ENCODE measurements at places on chromosomes 16 and 17.

GRCh38 chr17:1229349-1229899, 40.8 kb upstream of the BHLHA9 start:
- no peak for DNase-seq

DNA sequence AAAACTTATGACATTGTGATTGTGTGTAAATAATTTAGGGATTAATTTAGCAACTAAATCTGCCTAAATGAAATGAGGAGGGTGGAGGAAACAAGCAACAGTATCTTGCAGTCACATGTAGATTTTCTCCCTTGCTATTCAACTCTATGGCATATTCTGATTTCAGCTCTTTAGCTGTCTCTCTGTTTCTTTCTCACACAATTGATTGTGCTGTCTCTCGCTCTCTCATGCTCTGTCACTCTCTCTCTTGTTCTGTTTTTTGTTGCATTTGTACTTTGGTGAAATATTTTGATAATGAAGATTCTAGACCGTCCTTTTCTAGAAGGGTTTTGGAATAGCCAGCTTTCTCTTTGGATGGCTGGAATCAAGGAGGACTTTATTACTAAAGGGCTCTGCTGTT, 70.6 kb downstream of the BCAS3 start:
- no peak for DNase-seq

DNA sequence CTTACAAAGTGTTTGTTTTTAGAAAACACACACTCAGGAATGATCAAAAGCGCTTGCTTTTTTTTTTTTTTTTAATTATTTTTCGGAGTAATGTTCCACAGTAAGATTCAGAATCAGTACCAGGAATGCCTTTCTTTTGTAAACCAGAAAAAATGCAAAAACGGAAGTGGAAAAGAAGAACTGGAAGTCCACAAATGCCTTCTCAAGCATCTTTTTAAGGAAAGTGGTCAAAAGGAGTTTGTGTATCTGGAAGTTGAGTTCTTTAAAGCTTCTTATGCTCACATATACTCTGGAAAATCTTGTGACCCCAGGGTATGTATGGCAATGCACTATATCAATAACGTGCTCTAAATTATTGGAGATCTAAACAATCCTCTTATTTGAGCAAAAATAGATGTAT, 126.0 kb downstream of the ABCA8 start:
- no peak for DNase-seq

- peak; percentile 65 for DNase-seq
These were observed 90.6 kb upstream of the CIBAR2 start for GRCh38 chr16:85202631-85203461.

- DNase-seq: no peak
These were observed 154.0 kb downstream of the TMEM132E start for GRCh38 chr17:34733333-34733732.

DNA sequence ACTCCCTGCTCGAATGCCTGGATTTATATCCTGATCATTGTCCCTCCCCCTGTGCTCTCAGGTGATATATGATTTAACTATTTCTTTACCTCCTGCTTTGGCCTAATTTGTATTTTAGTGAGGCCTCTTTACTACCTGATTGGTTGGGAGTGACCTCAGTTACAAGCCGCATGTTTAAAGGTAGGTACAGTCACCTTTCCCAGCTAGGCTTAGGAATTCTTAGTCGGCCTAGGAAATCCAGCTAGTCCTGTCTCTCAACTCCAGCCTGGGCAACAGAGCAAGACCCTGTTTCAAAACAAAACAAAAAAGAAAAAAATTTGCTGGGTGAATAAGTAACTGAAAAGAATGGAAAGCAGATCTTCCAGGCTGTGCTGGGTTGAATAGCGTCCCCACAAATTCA, 26.8 kb upstream of the ST6GALNAC2 start:
- no peak for DNase-seq

DNA sequence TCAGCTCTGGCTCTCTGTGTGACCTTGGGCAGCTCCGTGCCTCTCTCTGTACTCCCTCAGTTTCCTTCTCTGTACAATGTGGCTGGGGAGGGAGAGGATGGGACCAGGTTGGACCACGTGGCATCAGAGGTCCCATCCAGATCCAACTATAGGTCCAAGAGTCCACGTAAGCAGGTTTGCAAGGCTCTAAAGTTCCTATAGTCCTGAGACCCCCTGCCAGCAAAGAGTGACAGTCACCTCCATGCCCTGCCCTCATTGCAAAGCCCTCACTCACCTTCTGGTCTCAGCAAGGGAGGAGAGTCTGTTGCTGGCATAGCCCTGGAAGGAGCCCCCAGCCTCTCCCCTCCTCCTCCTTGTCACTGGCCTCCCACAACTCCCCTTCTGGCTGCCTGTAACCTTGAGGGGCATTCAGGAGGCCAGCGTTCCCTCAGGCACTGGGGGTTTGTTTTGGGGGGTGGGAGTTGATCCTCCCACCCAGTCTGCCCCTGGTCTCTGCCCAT, 6.1 kb upstream of the DRC7 start:
- DNase-seq: no peak

- no peak for DNase-seq
These were observed 52.2 kb downstream of the TRARG1 start for GRCh38 chr17:1331708-1332107.

- no peak for DNase-seq
These were observed 12.7 kb downstream of the WFDC1 start for GRCh38 chr16:84307209-84307954.

DNA sequence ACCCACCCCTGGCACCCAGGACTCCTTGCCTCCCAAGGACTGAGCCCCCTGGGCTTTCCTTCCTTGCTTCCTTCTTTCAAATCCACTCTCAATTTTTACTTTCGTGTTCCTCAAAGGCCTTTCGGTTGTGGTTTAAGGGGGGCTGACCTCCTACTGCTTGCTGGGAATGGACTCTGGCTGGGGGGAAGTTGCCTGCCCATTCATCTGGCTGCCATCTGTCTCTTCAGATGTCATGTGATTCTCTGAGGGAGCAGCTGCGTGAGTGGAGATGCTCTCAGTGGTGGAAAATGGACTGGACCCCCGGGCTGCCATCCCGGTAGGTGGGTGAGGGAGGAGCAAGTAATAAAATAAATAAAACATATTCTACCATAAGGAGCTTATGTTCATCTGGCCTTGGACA, 93.8 kb upstream of the RPRML start:
- DNase-seq: peak; percentile 21

- DNase-seq: no peak
These were observed 41.8 kb downstream of the BRD7 start for GRCh38 chr16:50326835-50327465.

GRCh38 chr17:81066072-81066471, 31.1 kb downstream of the BAIAP2 start:
- no peak for DNase-seq

DNA sequence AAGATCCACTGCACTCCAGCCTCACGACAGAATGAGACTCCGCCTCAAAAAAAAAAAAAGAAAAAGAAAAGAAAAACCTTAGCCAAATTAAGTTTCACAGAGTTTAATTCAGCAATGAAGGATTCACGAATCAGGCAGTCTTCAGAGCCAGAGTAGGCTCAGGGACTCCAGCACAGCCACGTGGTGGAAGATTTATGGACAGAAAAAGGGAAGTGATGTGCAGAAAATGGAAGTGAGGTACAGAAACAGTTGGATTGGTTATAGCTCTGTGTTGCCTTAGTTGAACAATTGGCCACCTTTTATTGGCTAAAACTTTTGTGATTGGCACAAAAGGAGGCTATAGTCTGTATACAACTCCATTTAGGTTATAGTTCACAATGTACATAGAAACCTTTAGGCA, 256.6 kb downstream of the HS3ST3B1 start:
- DNase-seq: no peak

- DNase-seq: no peak
These were observed 164.0 kb downstream of the LAT start for GRCh38 chr16:29148867-29149272.

DNA sequence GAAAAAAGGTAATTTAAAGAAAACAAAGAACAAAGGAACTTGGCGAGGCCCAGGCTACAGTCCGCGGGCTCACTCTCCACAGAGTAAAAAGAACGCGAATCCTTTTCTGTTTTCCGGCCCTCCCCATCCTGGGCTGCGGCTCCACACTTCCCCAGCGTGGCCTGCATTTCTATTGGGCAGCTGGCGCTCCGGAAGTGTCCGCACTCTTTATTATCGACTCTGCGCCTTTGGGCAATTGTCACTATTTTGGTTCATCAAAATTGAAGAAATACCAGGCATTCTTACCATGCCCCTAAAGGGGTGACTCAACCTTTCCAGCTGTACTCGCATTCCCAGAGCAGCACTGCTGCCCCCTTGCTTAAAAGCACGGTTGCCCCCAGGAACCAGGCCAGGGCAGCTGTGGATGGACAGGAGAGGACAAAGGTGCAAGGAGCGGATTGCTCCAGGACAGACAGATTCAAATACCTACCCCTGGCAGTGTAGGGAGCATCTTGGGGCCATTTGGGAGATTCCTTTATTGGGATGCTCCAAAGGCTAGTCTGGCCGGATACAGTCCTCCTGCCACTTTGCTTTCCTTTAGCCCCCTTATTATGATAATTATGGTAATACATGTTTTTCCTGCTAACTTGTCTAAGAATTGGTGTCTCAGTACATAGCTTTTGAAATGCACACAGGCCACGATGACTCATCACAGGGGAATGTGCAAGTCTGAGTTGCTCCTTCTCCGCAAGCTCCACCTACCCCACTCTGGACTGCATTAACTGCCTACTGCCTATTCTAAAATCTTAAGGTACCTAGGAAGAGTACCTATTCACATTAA, 985 bp upstream of the SLFN12 start:
- peak; percentile 81 for DNase-seq

- no peak for DNase-seq
These were observed 162.6 kb upstream of the CDH13 start for GRCh38 chr16:82464187-82464586.

GRCh38 chr16:75821117-75821516, 94.8 kb upstream of the CPHXL start:
- no peak for DNase-seq

DNA sequence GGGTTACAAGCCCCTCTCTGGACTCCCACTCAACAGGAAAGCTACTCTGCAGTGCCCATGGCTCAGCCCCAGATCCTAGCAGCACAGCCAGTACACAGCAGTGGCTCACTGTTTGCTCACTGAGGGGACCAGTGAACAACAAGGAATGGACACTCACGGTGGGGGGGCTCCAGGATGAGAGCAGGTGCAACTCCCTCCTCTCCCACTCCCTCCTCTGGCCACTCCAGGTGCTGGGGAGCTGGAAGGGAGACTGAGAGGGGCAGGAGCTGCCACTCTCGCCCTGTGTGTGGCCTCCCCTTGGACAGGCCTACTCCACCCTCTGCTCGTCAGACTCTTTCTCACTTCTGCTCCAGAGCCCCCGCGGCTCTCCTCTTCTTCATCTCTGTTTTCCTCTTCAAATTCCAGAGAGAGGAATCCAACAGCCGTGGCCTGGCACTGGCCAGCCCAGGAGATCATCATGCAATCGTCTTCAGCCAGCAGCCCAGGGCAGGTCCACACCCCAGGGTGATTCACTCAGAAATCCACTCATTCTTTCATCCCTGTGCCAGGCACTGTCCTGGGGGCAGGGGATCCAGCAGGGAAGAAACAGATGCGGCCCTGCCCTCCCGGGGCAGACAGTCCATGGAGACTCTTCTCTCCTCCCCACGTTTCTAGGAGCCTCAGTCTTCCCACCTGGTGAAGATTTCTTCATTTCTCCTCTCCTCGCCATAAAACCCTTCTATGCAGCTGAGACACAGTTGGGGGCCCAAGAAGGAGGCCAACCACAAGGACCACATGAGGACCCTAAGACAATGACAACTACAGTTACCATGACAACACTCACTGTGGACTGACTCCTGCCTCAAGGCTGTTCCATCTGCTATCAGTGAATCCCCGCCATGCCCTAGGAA, 30.7 kb downstream of the CFAP20 start:
- DNase-seq: no peak

DNA sequence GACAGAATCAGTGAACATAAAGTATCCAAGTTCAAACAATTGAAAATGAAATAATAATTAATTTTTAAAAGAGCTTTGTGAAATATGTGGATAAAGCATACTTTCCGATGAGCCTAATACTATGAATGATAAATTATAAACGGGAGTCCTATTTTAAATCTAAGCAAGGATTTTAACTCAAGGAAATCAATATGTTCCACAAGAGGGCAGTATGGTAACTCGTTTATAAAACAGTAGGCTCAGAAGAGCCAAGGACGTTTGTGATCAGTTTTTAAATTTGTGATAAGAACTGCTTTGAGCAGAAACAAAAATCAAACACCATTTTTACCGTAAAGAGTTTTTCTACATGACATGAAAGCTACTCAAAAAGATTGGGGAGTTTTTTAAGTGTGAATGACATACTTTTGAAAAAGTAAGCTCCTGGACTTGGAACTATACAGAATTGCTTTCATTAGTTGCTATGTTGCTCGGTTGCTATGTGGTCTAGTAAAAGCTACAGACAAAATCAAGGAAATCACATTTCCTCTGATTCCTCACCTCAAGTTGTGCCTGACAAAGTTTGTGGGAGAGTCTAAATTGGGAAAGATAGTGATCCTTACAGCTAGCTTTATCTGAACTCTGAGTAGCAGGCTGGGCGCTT, 11.8 kb upstream of the TEKT1 start:
- peak; percentile 42 for DNase-seq

- DNase-seq: no peak
These were observed 2.8 kb upstream of the SLFN11 start for GRCh38 chr17:35376245-35376644.

GRCh38 chr17:81659038-81659437, 2.7 kb upstream of the PDE6G start:
- DNase-seq: no peak

- DNase-seq: no peak
These were observed 191.0 kb upstream of the RPL38 start for GRCh38 chr17:74012465-74012864.

- DNase-seq: peak; percentile 44
These were observed 20.7 kb downstream of the LGALS9 start for GRCh38 chr17:27651411-27652345.

GRCh38 chr17:1714427-1714979, 4.3 kb upstream of the TLCD2 start:
- DNase-seq: peak; percentile 95

- DNase-seq: no peak
These were observed 9.3 kb upstream of the TNFRSF17 start for GRCh38 chr16:11955713-11956123.

DNA sequence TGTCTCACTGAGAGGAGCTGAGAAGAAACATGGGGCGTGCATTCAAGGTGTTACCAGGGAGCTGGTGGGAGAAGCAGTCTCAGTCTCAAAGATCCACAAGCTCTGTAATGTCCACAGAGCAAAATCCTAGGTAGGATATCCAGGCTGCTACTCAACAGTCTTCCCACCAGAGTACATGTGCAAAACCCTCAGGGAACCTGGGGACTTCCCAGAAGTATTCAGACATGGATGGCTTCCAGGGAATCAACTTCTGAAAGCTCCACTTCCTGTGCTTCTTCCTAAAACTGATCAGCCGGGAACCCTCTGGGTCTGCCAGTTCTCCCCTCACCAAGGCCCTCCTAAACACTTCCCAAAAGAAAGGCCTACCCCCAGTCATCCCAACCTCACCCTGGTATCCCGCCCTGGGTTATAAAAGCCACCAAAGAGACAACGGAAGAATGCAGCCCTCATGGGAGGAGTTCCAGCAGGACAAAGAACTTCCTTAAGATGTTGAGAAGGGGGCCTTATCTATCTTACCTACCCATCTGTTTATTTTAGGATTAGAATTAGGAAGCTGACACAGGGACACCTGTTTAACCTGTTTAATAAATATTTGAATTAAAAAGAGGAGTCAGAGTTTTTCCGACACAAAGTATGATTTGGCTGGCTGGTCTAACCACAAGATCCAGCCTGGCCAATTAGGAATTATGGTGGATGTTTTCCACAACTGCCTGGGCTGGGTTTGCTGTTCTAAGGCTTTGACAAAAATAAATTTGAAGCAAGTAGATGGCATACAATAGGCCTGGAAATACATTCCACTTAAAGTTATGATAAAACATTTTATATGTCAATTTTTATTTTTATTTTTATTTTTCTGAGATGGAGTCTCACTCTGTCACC, 37.0 kb downstream of the CUEDC1 start:
- DNase-seq: no peak

Measured in muscle of arm (tissue), 14 donors.